ENCODE measurements at places on chromosomes 7 and 10.

DNA sequence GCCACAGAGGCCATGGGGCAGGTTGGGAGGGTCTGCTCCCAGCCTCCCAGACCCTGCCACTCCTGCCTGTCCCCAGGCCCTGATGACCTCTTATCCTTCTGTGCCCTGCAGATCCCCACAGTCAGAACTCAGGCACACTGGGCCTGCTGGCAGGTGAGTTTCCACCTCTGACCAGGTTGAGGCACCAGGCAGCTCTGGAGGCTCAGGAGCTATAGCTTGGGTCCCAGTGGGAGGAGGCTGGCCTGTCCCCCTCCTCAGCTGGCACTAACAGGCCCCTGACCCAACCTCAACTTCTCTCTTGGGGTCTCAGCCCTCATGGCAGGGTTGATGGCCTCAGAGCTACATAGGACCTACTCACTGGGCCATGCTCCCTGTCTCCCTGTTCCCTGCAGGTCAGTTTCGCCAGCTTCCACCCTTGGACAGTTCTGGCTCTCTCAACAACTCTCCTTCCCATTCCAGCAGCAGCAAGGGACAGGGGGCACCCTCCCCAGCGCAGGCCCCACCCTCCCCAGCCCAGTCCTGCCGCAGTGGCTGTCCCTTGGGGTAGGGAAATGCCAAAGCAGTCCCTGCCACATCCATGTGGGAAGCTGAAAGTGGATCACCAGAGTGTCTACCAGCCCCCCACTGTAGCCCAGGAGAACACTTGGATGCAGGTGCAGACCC lies 2.7 kb upstream of the AEBP1 start:
- no peak for DNase-seq

- no peak for DNase-seq
Measured at GRCh38 chr10:114303556-114303955, 64.5 kb downstream of the VWA2 start.

- no peak for DNase-seq
Measured at GRCh38 chr7:154672659-154673415, 330.1 kb downstream of the PAXIP1 start.

GRCh38 chr10:69278446-69278963 lies at the start of gene HK1:
HK1 (plus strand) TSS chr10:69278496.
- DNase-seq = no peak

- no peak for DNase-seq
Measured at GRCh38 chr10:80165173-80165572, 32.6 kb downstream of the PLAC9 start.

DNA sequence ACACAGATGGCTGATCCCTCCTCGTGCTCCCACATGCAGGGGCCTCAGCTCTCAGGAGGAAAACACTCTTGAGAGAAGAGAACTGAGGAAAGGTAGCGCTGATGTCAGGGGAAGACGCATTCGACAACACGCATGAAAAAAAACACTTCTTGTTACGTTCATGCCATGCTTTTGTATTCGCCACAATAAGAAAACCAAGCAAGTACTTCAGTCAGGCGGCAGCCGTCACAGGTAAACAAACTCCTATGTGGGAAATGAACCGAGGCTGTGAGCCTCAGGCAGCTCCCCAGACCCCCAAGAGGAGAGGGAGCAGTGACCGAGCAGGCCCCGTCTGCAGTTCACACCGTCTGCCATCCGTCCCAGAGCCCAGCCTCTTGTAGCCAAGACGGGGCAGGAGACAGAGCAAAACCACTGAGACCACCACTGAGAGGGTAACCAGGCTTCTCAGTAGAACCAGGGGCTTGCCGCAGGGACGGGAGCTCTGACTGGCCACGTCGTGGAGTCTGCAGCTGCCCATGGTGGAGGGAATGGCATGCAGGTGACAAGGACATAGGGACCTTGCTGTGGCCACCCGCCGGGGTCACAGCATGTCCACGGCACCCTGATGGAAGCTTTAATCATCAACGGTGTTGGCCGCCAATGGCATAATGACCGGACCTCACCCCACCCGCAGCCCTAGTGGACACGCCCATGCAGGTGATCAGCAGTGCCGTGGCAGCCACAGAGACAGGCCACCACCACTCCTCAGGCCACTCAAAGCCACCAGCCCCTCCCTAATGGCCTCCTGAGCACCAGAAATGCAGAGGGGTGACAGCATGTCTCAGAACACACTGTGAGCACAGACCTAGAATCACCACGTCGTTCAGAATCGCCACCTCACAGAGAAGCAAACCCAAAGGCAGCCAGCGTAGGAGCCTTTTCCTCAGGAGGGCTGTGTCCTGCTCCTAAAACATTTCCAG lies 304.3 kb downstream of the PTPRN2 start:
- DNase-seq = no peak

GRCh38 chr7:79268730-79269129 lies 184.7 kb downstream of the MAGI2 start:
- no peak for DNase-seq

DNA sequence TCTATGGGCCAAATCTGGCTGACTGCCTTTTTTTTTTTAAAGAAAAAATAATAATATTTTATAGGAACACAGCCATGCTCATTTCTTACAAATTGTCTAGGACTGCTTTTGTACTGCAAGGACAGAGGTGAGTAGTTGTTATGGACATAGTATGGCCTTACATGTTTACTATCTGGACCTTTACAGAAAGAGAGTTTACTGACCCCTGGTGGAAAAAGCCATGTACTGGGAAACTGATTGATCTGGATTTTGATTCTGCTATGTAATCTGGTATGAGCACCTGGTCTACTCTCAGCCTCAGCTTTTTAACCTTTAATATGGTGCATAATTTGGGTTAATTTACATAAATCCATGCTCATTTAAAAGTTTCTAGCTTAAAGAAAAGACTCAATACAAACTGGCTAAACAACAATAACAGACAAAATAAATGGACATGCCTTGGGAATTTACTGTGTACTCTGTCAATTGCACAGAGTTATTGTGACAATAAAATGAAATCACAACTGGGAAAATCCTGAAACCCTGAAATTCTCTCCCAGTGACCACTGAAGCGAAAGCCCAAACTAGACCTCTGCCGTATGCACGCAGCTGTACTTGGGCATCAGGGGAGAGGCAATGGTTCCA lies 260.7 kb downstream of the BMPER start:
- no peak for DNase-seq

GRCh38 chr7:155919391-155920067 lies 107.3 kb upstream of the SHH start:
- no peak for DNase-seq

GRCh38 chr7:37065779-37066271 lies 341.5 kb upstream of the AOAH start:
- no peak for DNase-seq

DNA sequence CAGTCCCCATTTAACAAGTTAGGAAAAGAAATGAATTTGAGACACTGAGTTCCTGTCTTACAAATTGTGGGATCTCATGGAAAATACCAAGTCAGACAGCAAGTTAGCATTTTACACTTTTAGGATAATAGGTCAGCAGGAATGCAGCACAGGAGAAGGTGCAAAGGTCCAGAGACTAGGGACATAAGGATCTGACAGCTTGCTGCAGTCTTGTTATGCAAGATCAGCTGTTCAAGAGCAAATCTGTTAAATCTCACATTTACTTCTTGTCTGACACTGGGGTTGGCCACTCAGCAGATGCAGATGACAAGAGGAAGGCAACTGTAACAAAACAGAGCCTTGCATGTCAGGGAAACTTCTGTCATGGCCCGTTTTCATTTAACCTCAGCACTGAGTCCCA lies 239.6 kb downstream of the PHF14 start:
- no peak for DNase-seq

- no peak for DNase-seq
Measured at GRCh38 chr10:77077316-77077945, 560.2 kb downstream of the KCNMA1 start.

- no peak for DNase-seq
Measured at GRCh38 chr10:44788147-44789129, 122.7 kb upstream of the TMEM72 start.

GRCh38 chr7:132546366-132547127 lies 29.7 kb downstream of the PLXNA4 start:
- no peak for DNase-seq

DNA sequence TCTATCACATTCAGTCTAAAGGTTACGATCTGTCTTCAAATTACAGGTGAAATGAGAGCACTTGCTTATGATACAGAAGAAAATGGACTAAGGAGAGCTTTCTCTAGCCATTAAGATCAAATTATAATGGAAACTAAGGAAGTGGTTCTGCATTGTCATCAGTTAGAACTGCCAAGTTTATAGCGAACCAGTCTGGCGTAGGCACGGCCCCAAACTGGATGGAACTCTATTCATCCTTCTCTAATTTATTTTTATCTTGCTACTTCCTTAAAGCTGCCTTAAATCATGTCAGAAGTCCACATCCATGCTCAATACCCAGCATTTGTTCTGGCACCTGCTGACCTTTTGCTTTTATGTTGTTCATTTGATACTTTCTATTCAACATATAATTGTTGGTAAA lies 63.7 kb upstream of the APBB1IP start:
- DNase-seq = no peak

GRCh38 chr7:55963584-55964168 lies 709 bp upstream of the NIPSNAP2 start:
- DNase-seq = no peak

GRCh38 chr10:89299031-89299430 lies 2.8 kb upstream of the IFIT2 start:
- no peak for DNase-seq

DNA sequence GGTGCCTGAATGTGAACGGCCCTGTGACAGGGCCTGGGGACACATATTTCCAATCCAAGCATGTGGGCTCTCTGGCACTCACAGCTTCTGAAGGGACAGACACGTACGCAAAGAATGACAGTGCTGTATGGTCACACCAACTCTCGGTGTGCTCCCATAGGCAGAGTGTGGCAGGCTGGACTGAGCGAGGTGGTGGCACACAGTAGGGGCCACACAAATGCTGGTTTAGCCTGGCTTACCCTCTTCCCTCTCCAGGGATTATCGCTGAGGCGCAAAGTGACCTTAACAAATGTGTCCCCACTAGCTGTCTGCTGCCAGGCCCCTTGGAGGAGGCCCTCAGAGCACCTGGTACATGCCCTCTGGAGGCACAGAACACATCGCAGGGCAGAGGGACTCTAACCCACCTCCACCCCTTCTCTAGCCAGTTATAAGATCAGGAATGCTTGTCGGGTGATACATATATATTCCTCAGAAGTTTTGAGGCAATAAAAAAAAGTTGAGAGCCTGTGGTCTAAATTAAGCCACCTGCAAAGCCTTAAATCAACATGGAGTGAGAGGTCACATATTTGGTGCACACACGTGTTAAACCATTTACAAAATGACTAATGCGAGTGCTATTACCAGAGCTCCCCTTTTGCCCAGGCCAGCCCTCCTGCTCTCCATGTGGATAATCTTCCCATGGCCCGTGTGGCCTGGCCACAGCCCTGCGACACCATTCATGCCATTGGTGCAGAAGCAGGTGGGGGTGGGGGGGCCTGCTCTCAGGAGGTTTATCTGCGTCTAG lies 262.8 kb upstream of the GRB10 start:
- no peak for DNase-seq

DNA sequence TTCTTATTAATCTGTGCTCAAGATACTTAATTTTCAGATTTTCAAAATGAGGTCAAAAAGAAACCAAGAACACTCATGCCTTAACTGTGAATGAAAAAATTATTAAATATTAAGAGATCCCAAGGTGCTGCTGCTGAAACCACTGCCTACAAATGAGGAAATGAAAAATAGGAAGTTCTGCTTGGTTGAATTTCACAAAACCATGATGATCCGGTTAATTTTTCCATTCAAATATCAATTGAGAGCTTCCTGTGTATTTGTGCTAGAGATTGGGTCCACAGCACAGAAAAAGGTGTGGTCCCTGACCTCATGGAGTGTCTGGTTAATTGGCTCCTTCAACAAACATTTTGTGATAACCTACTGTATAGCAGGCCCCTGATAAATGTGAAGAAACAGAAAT lies 132.7 kb upstream of the YAE1 start:
- no peak for DNase-seq

DNA sequence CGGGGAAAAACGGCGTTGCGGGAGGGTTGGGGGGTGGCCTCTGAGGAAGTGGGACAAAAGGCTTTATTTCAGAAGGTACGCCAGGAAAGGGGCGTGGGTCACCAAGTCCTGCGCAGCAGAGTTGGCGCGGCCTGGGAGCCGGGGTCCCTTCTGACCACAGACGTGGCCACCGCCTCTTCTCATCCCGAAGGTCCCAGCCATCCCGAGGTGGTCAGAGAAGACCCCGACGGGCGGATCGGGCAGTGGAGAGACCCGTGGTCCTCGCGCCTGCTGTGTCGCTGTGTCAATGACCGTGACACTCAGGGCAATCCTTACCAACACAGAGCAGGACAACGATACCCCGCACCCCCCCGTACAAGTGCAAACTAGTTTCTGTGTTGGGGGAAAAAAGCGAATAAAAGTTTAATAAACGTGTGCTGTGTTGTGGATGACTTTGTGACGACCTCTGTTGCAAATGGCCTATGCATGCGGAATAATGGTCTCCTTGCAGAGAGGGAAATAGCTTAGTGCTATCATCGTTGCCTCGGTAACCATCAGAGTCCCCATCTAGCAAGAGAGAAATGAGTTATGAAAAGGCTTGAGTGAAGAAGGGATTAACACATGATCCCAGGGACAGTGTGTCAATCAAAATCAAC lies 19.4 kb upstream of the GATA3 start:
- DNase-seq = no peak

DNA sequence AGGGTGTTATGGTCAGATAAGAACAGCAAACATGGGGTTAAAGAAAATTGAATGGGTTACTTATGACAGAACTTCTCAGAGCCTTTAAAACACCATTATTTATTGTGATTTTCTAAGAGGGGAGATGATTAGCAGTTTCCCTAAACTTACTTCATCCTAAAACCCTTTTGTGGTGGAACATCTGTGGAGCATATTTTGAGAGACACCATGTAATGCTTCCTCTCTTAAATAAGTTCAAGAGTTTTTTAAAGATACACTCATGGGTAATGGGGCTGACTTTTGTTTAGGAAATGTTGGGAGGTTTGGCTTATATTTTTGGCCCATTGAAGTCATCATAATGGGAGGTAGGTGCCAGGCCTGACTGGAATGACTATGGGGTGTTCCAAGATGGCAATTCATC lies 8.4 kb upstream of the PDCD4 start:
- no peak for DNase-seq

GRCh38 chr10:125775491-125776106 lies at the start of gene MMP21:
MMP21 (minus strand) TSS chr10:125775821; CDS start chr10:125775821, 0 bp downstream.
- no peak for DNase-seq
